Motor neuron (in vitro differentiated cells): ENCODE measurements at places on chromosomes 12 and 14.

- no peak for ATAC-seq
These were observed 67.2 kb downstream of the SLC8A3 start for GRCh38 chr14:70121521-70121920.

- ATAC-seq: no peak
These were observed 38.9 kb downstream of the DNAI7 start for GRCh38 chr12:25156061-25156460.

- peak; percentile 35 for ATAC-seq
These were observed 16.5 kb downstream of the HEBP1 start for GRCh38 chr12:12983420-12984035.

DNA sequence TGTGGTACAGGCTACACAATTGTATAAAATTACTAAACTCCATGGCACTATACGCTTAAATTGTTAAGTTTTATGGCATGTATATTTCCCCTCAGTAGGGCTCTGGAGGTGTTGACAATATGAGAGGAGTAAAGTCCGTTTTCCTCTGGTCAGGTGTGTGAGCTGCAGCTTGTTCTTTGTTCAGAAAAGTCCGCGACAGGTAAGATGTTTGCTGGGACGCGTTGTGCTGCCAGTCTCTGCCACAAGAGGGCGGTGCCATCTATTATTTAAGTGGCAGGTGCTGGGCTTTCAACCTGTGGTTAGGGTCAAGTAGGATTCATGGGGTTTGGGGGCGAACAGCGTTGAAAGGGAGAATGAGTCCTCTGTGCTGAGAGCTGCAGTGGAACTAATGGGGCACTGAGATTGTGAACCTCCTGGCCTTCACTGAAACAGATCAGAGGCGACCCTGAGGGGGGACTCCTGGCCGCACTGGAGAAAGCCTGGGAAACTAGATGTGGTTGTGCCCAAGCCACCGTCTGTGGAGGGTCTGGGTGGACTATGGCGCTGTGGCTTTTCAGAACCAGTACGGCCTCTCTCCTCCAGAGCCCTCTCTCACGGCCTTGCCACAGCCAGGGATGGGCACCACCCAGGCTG is 179.0 kb downstream of the SLC15A4 start:
- no peak for ATAC-seq

- ATAC-seq: peak; percentile 63
These were observed at the start of gene CLIP1 for GRCh38 chr12:122421821-122422729. Gene CLIP1, minus strand, starts transcription at chr12:122422669. Its CDS starts 42,217 bp downstream, at chr12:122380452.

DNA sequence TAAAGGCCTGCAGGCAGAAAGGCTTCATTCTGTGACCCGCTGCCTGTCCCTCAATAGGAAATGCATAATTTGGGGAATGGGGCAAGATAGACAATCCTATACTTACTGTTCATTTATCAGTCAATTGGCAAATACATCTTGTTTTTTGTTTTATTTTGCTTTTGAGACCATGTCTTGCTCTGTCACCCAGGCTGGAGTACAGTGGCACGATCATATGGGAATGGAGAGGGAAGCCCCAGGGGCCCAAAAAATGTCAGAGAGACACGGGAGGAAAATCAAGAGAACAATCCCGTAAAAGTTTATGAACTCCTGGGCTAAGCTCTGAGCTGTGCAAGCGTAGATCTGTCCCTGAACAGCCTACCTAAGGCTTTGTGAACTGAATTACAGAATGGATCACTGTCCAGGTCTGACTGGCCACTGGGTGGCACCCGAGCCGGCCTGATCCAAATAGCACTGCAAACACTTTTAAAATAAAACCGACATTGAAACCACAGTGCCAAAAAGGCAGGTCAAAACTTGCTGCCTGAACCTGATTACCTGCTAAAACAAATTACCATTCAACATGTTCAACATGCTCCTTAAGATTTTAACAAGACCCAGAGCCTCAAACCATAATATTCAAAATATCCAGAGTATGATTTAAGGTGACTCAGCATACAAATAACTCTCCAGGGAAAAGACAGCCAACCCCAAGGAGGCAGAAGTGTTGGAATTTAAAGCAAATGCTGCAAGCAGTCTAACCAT is 11.8 kb downstream of the COPS7A start:
- peak; percentile 95 for ATAC-seq

DNA sequence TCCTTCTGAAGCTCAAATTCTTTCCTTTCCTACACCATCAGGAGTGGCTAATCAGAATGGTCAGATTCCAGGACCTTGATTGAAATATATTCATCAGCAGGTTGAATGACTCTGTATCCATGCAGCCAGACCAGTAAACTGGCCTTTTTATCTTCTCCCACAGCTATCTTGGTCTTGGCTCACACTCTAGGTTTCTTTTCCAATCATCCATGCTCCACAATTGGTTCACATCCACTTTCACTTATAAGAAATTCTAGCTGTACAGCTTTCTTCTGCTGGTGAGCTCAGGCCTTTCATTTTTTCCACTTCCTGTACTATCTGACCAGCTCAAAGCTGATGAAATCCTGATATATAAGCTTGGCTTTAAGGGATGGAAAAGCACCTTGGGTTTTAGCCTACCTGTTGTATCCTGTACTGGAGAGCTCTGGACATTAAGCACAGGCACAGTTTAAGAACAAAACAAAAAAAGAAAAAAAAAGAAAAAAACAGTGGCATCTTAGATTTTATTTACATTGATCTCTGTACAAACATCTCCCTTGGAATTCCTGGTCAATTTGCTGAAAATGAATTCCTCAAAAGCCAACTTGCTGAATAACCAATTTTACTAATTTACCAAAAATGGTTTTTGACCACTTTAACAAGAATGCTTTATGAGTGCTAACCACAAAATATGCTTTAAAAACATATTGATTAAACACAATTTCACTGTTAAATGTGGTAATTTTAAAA is 91.6 kb upstream of the PAWR start:
- ATAC-seq: no peak
